HuH-7 (cell line): ENCODE measurements at places on chromosomes 4 and X.

- DNase-seq, result no peak
These were observed 1.2 kb downstream of the TMEM255A start for GRCh38 chrX:120309873-120310705.

GRCh38 chrX:39487166-39487968 lies 610.4 kb downstream of the BCOR start:
- DNase-seq, result no peak

- DNase-seq, result no peak
These were observed 5.5 kb upstream of the UGT2B17 start for GRCh38 chr4:68581383-68582338.

DNA sequence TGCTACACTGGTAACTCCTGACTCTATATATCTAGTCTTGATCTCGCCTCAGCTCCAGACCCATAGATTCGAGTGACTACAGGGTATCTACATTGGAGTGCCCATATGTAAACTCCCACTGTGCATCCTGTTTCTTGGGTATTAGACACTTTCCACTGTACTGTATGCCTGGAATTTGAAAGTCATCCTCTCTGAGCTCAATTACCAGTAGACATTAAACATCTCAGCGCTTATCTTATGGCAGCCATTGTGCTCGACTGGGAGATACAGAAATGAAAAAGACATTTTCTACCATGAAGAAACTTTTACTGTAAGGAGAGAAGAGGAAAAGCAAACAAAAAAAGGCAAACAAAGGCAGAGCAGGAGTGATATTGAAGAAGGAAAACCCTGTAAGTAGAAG lies 151.9 kb upstream of the JADE1 start:
- DNase-seq, result no peak

- DNase-seq, result no peak
These were observed 190.2 kb upstream of the CPEB2 start for GRCh38 chr4:14812101-14812500.

DNA sequence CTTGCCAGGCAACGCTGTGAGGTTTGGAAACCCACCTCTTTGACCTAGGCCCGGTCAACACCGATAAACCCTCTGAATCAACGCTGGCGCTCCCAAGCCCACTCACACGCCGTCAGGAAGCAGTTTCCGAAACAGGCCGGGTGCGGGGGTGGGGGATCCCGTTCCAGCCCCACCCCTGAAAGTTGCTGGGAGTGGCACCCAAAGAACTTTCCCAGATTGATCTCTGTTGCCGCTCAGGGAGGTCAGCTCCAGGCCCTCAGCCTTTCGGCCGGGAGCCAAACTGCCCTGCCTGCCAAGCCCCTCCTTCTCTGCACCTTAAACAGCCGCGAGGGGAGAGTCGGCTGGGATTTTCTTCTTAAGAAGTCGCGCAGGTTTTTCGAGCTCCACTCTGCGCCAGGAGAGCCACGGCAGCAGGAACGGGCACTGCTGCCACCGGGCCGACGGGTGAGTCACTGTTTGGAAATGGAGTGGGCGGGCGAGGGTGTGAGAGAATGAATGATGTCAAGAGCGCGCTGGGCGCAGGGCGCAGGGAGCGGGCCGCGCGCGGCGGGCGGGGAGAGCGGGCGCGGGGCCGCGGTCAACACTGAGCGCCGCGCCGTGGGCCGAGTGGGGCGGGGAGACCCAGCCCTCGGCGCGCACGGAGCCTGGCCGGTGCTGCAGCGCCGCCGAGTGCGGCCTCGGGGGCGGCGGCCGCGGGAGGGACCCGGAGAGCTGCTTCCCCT lies at the start of gene SGMS2:
SGMS2 (plus strand) TSS at position 583 of the 722 bp plus-strand sequence. CDS start 70,622 bp downstream, outside the sequence.
- peak; percentile 36 for DNase-seq

DNA sequence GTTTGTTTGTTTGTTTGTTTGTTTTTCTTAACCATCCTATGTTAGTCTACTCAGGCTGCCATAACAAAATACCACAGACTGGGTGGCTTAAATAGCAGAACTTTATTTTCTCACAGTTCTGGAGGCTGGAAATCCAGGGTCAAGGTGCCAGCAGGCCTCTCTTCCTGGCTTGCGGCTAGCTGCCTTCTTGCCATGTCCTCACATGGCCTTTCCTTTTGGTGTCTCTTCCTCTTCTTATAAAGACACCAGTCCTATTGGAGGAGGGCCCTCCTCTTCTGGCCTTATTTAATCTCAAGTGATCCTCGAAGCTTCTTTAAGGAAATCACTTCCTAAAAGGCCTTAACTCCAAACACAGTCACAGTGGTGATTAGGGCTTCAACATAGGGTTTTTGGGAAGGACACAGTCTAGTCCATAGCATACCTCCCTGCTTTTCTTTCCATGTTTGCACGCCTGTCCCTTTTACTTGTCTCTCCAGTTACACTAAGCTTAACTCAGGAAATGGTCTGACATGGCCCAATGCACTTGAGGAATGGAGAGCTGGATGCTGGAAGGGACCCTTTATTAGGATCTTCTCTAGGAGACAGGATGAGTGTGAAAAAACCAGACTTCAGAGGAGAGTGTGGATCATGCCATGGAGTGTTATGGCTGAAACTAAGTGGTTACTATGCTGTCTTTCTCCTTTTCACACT lies 36.0 kb upstream of the MGST2 start:
- DNase-seq, result no peak

- DNase-seq, result no peak
These were observed 20.1 kb downstream of the SUPT20HL1 start for GRCh38 chrX:24380262-24381187.

GRCh38 chr4:105148776-105149175 lies 2.1 kb downstream of the TET2 start:
- no peak for DNase-seq

GRCh38 chr4:56211202-56211601 lies 176.1 kb downstream of the AASDH start:
- no peak for DNase-seq

DNA sequence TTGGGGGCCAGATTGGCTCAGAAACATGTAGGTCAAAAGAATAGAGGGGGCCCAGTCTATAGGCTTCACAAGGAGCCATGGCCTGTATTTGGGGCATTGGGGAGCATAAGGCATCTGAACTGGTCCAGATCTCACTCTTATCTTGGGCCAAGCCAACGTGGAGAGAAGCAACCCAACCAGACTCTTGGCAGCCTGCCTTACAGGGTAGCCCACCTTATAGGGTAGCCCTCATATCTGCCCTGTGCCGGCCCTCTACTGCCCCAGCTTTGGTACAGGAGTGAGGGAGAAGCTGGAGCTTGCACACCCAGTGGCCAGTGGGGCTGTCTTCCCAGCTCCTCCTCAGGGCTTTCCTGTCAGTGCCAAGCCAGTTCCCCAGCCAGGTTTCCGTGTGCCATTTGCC lies 142.2 kb downstream of the AMMECR1 start:
- no peak for DNase-seq

- no peak for DNase-seq
These were observed 43.4 kb upstream of the SEC24B start for GRCh38 chr4:109390115-109390768.

DNA sequence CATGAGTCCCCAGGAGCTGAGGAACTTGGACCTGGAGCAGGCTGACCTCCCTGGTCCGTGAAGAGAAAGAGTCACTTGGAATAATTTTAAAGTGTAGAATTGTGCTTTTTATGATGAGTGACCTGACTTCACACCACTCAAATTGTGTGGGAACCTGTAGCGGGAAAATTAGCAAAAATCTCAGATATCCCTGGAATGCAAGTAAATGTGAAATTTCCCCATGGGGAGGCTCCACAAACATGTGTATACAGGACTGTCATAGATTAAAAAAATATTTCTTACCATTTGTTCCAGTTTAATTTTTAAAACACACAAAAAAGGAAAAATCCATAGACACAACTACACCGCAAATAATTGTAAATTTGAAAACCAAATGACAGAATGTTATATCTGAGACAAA lies 1079.6 kb upstream of the PABPC4L start:
- no peak for DNase-seq

DNA sequence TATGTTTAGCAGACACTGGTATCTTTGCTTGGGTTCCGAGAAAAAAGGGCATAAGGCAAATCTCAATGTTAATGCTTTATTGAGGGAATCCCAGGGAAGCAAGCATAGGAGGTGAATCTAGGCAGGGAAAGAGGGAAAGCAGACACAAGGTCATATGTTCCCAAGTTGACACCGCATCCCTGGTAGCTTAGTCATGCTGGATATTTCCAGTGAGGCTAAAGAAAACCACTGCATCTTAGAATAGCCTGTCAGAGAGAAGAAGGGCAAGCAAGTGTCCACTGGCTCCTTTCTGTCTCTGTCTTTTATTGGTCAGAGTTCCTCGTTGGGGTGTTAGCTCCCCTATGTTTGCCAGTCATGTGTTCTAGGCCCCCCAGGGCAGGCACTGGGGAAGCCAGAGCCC lies 104.7 kb downstream of the NKX6-1 start:
- DNase-seq, result no peak

DNA sequence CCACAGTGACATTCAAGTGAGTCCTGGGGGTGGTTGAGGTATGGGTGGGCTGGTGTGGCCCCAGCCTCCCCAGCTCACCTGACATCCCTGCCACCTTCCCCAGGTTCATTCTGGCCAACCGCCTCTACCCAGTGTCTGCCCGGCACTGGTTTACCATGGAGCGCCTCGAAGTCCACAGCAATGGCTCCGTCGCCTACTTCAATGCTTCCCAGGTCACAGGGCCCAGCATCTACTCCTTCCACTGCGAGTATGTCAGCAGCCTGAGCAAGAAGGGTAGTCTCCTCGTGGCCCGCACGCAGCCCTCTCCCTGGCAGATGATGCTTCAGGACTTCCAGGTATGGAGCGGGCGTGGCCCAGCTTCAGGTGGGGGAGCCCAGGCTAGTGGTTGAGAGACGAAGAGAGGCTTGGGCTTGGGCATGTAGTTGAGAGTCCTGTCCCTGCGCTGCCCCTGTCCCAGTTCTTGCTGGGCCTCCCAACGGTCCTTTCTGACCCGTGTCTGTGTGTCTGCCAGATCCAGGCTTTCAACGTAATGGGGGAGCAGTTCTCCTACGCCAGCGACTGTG lies 1.7 kb upstream of the GDI1 start:
- no peak for DNase-seq

DNA sequence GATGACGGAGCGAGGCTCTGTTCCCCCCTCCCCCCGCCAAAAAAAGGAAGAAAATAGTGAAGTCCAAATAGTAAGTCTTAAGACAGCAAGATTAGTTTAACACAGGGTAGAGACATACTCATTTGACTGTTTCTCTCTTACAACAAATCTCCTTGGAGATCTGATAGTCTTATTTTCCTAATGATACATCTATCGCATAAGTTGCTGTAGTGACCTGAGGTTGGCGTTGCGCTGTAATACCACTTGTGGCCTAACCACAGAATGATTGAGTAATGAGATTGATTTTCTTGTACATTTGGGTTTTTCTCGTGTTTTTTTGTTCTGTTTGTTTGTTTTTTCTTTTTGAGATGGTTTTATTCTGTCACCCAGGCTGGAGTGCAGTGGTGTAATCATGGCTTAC lies 27.2 kb downstream of the OCIAD1 start:
- no peak for DNase-seq

GRCh38 chr4:132767901-132768300 lies 381.2 kb upstream of the PCDH10 start:
- DNase-seq, result no peak

GRCh38 chr4:2511645-2512131 lies 24.8 kb upstream of the FAM193A start:
- DNase-seq, result no peak

DNA sequence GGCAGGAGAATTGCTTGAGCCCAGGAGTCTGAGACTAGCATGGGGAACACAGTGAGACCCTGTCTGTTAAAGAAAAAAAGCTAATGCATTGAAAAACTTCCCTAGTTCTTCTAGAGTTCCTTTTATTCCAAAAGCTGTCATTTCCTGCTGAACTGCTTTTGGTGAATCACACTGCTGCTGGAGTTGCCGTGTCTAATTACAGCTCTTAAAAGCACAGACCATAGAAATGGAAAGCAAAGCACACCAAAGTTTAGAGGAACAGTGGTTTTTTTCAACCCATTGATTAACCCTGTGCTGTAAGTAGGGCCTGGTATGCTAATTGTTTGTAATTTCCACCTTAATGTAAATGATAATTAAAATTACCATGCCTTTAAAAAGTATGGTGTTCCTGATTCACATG lies 52.4 kb downstream of the SEPTIN11 start:
- no peak for DNase-seq

DNA sequence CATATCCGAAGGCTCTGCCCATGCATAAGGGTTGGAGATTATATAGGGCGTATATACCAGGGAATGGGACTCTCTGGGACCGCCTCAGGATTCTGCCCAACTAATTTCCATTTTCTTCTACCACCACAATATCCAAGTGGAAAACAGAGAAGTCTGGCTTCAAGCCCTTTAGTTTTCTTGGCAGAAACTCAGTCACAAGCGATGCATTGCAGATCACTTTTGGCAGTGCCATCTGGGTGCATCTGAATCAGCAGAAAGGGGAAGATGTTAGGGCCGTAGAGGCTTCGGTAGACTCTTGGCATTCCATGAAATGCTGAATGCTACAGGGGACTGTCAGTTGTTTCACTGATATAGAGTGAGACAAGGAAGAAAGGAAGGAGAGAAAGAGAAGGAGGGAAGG lies 94.1 kb upstream of the FAM9B start:
- DNase-seq, result no peak

- DNase-seq, result no peak
These were observed 126.1 kb downstream of the ASB9 start for GRCh38 chrX:15143825-15144121.

DNA sequence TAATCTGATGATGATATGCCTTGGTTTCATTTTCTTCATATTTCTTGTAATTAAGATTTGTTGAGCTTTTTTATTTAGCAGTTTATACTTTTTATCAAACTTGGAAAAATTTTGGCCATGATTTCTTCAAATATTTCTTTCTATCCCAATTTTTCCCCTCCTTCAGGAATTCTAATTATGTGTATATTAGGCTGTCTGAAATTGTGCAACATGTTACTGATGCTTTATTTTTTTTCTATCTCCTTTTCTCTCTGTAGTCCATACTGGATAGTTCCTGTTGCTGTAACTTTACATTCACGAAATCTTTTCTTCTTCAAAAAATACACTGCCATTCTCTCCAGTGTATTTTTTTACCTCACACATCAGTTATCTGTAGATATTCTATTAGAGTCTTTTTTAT lies 10.8 kb downstream of the THAP6 start:
- no peak for DNase-seq

DNA sequence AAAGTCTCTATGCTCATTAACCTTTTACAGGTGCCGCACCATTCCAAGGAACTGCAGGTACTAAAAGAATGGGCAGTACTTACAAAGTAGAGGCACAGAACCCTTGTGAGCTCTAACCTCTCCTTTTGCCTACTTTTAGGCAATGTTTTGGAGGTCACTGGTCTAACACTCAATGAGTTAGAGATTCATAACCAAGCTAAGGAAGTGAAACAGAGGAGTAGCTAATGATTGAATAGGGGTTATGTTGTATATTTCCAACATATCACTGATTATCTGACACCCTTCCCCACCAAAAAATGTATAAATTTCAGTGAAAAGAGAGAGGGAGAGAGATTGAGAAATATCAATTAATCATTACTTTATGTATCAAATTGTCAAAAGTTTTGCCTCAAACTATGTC lies 269.3 kb downstream of the PCDH7 start:
- DNase-seq, result no peak

DNA sequence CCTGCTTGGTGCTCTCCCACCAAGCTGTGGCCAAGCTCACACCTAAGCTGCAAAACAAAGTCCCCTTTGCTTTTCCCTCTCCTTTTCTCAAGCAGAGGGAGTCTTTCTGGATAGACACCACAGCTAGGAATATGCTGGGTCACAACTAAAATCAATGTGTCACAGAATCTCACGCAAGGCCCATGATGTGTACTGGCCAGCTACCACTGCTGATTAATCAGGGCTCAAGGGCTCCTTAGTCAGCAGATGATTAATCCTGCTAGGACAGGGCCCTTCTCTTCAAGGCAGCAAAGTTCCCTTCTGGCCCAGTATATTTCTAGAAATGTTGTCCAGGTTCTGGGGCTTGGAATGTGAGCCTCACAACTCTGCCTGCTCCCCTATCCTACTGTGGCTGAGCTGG lies 32.0 kb upstream of the TENT5D start:
- no peak for DNase-seq
